CD4-positive, alpha-beta T cell treated with Interleukin-15 for 4 hours (primary cell): ENCODE measurements at places on chromosomes 16 and 17.

DNA sequence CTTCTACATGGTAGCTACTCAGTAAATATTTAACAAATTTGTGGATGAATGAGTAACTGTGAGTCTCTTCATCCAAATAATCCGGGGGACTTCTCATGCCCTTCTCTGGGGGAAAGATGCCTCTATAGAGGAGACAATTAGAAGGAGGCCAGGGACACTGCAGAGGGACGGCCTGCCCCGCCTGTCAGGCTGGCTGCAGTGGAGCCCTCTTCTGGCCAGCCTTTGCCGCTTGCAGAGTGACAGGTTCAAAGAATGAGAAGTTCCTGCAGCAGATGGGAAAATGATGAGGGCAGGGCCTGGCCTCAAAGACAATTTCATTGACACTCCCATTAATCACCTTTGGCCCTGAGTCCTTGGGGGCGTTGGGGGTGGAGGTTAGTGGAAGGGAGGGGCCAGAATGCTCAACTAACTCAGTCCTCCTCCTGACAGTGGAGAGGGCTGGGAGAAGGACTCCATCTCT is 339.0 kb downstream of the MAF start:
- DNase-seq: peak; percentile 48

- DNase-seq: no peak
These were observed 805.6 kb upstream of the EEF2KMT start for GRCh38 chr16:5903153-5903552.

DNA sequence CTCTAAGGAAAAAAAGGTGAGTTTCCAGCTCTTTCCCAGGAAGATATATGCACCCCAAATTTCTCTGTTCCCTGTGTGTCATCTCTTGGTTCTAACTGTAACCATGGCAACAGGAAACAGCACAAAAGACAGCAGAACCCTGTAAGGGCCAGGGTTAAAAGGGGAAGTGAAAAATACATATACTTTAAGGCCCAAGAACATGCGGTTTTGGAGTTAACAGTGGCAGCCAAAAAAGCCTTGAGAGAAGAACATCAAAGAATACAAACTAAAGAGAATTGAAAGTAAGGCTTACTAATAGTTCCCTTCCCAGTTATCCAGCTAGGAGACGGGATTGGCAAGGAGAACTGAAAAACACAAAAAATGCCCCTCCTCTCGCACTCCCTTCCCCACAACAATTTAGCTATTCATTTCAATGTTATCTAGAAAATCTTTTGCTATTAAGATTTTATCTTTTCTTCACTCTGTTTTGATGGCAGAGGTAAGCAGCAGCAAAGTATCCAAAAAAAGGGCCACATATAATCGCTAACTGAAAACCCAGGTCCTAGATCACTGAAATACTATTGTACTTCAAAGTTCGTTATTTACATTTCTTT is 1.5 kb downstream of the SPOP start:
- DNase-seq: peak; percentile 86

- no peak for DNase-seq
These were observed 13.8 kb downstream of the NDUFAF8 start for GRCh38 chr17:81252987-81253329.

DNA sequence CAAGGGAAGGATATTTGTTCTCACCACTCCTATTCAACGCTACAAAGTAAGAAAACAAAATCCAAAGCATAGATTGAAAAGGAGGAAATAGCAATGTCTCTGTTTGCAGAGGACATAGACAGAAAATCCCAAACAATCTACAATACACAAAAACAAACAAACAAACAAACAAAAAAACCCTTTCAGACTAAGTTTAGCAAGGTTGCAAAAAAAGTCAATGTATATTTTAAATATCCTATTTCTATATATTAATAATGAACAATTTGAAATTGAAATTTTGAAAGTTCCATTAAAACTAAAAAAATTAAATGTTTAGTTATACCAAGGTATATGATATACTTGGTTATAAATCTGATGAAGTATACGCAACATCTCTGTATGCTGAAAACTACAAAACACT is 37.2 kb downstream of the MYH10 start:
- DNase-seq: no peak

- DNase-seq: no peak
These were observed 3.1 kb downstream of the GSG1L2 start for GRCh38 chr17:9818760-9819159.

DNA sequence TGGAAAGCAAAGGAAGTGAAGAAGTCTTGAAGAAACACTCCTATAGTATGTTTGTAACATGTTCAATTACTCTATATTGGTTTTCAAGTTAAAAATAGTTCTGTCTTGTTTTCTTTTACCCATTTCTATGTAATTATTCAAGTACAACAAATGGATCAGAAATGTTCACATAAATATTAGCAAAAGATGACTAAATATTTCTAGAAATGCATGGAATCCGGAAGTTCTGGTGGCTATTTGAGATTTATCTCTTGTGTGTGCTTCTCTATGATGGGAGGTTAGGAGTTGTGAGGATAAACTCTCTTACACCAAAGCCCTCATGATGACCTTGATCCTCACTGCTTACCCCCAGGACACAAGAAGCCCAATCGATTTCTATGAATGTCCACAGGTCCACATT is 237.5 kb downstream of the CDH8 start:
- no peak for DNase-seq

- DNase-seq: no peak
These were observed 128.0 kb downstream of the RAP1GAP2 start for GRCh38 chr17:2924211-2924610.

DNA sequence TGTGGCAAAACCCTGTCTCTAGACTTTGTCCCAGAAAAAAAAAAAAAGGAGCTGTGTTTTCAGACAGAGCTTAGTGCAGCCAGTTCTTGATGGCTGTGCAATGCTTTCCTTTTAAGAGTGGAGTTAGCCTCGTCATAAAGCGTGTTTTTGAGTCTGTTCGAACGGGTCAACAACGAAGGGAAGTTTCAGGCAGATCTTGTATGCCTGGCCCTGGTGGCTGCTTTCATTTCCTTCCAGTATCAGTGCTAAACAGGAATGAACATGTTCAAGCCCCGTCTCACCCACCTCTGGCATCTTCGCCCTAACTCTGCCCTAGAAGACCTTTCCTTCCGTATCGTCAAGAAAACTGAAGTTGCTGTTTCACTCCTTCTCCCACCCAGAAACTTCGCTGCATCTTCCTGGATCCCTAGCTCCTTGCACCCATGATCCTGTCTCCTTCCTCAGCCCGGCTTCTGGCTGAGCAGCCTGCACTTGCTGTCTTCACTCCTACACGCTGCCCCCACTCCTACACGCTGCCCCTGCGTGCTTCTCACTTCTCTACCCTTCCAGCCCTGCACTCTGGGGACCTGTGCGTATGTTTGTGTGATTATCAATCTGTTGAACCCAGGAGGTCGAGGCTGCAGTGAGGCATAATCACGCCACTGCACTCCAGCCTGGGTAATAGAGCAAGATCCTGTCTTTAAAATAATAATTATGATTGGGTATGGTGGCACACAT is 55.3 kb downstream of the USP10 start:
- DNase-seq: no peak

DNA sequence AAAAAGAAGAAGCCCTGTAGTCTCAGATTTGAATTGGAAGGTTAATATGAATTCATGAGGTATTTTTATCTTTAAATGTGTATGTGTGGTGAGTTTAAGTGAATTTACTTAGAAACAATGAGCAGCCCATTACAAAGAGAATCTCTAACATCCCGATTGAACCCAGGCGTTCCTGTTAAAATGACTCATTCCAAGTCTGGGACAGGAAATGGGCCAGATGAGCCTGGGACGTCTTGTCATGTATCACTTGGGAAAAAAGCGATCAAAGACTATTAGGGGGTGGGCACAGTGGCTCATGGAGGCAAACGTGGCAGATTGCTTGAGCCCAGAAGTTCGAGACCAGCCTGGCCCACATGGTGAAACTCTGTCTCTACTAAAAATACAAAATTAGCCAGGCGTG is 81.6 kb downstream of the SEC14L1 start:
- DNase-seq: no peak

GRCh38 chr17:75182569-75183436 is at the start of gene SUMO2:
TSS of gene SUMO2 (minus strand) at chr17:75182959. CDS start at chr17:75182834, 125 bp downstream.
- peak; percentile 96 for DNase-seq

DNA sequence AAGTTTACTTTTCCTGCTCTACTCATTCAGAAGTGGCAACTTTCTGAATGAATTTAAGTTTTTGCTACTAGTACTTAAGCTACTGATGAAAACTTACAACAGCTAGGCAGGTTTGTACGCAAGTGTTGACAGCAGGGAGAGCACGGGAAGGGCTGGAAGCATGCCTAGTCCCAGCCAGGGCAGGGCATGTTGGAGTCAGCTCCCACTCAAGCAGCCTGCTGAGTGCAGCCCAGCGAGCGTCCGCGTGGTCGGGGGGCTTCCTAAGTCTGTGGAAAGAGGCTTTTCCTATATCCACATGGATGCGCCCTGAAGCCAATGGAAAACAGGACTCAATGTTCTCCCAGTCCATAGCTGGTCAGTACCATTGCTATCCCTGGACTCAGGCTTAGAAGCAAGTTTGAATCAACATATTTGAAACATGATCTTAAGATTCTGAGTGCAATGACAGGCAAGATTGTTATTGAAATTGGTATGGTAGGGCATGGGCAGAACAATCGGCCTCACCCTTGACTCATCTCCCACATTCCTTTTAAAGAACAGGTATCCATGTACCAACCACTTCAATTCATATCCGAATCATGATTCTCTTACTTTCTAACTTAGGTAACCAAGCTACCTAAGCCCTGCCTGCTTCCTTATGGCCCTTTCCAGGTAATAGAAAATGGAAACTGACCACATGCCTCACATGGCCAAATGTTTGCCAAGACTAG is 22.5 kb downstream of the CYB5D2 start:
- DNase-seq: no peak

DNA sequence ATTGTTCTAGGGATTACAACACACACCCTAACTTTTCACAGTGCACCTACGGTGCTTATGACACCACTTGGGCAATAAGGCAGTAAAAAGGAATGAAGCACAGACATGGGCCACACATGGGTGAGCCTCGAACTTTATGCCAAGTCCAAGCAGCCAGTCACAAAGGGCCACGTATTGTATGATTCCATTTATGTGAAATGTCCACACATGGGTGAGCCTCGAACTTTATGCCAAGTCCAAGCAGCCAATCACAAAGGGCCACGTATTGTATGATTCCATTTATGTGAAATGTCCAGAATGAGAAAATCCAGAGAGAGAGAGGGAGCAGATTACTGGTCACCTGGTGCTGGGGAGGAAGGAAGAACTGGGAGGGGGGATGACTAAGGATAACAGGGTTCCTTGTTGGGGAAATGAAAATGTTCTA is 22.2 kb downstream of the RMI2 start:
- no peak for DNase-seq

DNA sequence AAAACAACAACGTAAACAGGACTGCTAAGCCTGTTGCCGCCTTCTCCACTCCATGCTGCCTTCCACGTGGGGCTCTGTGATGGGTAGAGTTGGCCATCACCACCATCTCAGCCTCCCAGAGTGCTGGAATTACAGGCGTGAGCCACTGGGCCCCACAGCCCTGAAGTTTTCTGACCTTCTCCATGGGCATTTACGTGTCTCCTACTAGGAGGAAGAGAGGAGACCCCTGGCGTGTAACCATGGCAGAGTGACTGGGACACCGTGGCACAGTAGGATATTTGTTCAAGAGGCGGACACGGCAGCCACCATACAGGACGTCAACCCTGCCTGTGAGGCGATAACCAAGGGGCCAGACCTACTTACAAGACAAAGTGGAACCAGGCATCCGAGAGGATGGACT is 31.1 kb downstream of the TRPV3 start:
- no peak for DNase-seq

GRCh38 chr17:75769536-75769935 is 4.5 kb upstream of the GALK1 start:
- no peak for DNase-seq

DNA sequence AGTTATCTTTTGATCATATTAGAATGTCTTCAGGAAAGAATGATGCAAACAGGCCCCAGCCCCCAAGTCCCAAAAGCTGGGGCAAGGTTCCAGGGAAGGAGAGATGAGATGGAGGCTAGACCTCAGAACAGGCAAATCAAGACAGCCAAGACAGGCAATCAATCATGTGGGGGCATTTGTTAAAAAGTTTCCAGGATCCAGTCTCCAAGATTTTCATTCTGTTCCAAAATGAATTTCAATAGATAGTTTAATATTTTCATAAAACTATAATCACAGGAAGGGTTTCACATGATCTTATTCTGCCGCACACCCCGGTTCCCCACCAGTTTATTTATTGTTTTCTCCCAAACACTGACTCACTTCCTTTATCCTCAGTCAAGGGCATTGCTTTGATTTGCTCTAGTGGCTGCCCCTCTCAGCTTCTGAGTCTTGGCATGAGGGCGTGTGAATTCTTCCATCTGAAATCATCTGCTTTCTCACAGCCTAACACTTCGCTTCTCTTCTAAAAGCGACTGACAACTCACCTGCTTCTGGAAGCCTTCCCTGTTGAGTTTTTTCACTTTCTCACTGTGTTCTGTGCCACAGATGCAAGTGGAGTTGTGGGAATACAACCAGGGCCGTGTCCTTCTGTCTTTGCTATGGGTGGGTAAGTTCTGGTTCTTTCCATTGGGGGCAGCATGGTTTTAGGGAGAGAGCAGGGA is 12.2 kb upstream of the TERF2 start:
- DNase-seq: no peak

GRCh38 chr16:13036600-13036999 is 135.2 kb downstream of the SHISA9 start:
- no peak for DNase-seq

GRCh38 chr16:7440886-7441400 is 108.3 kb downstream of the RBFOX1 start:
- DNase-seq: no peak

- no peak for DNase-seq
These were observed 3.0 kb upstream of the ABCC1 start for GRCh38 chr16:15946257-15947044.

DNA sequence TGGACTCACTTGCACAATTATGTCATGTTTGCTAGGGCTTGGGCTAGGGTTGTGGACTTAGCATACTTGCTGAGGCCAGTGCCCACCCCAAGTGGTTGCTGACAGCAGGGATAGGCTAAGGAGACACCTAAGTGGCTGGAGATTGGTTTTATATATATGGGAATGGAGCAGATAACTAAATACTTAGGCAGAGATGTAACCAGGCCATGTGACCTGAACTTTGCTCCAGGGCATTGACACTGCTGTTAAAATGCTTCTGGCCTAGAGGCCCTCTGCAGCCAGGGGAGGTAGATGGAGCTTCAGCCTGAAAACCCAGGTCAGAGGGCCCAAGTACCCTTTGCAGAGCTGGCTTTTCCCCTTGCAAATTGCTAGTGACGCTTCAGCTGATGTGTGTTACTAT is 1.4 kb upstream of the ITGB3 start:
- no peak for DNase-seq

GRCh38 chr16:57863434-57864160 is 61.3 kb upstream of the KIFC3 start:
- DNase-seq: no peak

GRCh38 chr17:2264067-2264860 is 39.3 kb downstream of the SMG6 start:
- no peak for DNase-seq

DNA sequence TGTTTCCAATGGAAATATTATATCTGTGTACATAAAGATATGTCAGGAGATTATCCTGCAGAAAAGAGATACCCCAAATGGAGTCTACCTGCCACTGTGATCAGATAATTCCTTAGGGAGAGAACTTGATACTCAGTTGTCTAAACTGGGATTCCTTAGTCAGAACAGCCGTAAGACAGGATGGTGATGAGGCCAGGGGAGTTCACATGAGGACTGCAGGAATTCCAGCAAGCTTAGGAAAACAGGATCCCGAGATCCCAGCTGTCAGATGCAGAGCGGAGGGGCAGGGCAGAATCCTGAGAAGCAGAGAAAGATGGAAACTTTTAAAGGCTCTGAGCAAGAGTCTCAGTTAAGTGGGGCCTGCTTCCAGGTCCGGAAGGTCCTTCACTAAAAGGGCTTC is 4.7 kb downstream of the KRABD2 start:
- DNase-seq: no peak
